ENCODE measurements at places on chromosomes 5 and 9. TPM values are rescaled to one million over a fixed set of nuclear protein-coding genes. Genes with fewer than 3 reads are reported as not detected.

- DNase-seq = peak; percentile 57
Measured at GRCh38 chr5:153896701-153897100, 142.0 kb downstream of the FAM114A2 start.

Gene GPX8
- total RNA-seq = 229 TPM

DNA sequence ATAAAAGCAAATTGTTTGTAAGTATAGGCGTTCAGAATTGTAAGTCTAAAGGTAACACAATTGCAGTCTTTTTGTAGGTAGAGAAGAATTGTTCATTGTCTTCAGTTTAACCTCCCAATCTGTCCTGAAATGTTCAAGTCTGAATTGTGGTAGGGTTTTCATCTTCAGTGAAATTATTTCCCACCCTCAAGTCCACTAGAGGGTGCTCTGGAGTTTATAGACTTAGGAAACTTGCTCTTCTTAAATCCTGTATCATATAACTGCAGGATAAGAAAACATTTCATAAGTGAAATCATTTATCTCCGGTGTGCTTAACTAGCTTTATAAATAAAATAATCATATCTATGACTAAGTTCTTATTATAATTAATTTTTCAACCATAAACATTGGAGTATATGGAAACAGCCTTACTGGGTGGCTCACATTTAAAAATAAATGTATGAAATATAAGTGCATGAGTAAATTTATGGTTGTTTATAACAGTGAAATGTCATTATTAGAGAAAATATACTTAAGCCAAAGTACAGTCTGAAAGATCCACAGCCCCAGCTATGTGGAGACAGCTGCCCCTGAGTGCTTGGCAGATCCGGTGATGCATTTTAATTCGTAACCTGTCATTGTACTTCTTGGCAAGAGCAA, 182.4 kb upstream of the OTULINL start:
- peak; percentile 54 for DNase-seq

DNA sequence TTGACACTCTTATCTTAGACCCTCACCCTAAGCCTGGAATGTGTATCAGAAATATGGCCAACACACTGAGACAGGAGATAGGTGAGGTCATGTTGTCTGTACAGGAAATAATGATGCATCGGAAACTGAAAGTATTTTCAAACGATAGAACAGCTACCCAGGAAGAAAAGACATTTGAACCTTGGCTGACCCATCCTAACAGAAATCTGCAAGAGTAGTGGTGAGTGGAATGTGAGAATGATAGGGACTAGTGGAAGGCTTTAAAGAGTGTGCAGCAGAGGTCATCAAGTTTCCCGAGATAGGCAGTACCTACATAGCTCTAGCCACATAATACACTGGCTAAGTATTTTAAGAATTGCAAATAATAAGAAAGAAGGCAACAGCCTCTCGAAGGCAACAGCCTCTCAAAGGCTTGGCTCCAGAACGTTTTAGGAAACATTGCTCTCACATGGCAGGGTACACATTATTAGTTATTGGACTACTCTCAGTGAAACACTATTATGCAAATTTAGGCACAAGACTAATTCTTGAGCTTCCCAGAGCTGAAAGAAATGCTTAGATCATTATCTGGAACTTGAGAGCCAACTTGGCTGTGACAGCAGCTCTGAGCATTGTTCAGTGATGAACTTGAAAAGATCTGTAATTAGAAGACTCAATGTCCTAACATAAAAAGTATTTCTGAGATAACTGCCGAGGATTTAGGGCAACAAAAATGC, 133.1 kb upstream of the FBXL7 start:
- DNase-seq = no peak

GRCh38 chr5:2688586-2688985, 62.9 kb downstream of the IRX2 start:
- DNase-seq = no peak

- no peak for DNase-seq
Measured at GRCh38 chr5:88956416-88956815, 73.4 kb upstream of the MEF2C start.

GRCh38 chr9:138040446-138041430, 163.2 kb downstream of the CACNA1B start:
- no peak for DNase-seq

Measured in HFFc6 (cell line).